LoVo (cell line): ENCODE measurements at places on chromosomes 11 and 22.

DNA sequence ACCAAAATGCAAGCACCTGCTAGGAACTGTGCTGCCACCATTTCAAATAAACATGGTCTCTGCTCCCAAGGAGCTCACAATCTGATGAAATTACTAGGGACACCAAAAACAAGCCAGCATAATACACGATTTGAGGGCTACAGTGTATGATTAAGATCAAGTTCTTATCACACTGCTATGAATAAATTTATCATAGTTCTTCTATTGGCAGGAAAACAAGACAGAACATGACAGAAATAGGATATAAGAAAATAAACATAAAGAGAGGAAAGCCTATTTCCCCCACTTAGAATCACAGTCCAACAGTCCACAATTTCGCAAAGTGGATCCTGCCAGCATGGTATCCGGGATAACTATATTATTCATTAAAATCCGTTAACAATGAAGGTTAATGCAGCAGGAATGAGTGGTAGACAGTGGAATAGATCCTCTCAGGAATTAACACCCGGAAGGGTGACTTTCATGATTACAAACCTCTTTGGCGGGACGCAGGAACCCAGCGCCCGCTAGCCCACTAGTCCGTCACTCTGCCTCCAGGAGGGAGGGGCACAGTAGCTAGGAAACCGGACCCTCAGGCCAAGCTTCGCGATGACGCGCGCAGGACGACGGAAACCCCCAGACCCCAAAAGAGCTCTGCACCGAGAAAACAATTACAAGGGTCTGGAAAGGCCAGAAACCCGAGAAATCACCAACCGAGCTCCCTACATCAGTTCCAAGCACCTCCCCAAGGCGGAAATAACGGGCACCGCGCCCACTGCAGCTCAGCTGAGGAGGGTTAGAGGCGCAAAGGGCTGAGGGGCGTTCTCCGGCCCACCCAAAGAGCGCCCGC is 607 bp downstream of the CCDC82 start:
- DNase-seq: peak; percentile 19

- DNase-seq: no peak
Measured at GRCh38 chr22:20725987-20726558, 47.8 kb upstream of the SERPIND1 start.

- DNase-seq: peak; percentile 53
Measured at GRCh38 chr11:12182676-12183541, 72.5 kb downstream of the MICAL2 start.

GRCh38 chr11:12768726-12769673 is 94.8 kb downstream of the TEAD1 start:
- DNase-seq: no peak

- DNase-seq: no peak
Measured at GRCh38 chr11:102886999-102887398, 12.2 kb upstream of the MMP12 start.

DNA sequence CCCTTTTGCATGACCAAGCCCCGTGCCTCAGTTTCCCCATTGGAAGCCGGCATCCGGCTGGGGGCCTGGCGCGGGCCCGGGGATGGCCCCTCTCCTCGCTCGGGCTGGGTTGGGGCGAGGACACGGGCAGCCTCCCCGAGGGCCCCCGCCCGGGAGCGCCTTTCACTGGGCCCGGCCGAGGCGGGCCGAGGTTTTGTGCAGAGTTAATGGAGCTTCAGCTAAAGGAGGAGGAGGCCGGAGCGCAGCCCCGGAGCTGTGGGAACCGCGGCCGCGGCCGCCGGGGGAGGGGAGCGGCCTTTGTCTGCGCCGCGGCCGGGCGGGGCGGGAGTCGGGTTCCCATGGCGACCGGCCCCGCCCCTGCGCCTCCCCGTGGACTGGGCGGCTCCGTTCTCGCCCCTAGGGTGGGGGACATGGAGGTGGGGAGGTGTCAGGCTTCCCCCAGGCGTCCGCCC is 1.4 kb upstream of the MAPK11 start:
- peak; percentile 67 for DNase-seq

GRCh38 chr11:83643115-83643514 is 356.9 kb upstream of the CCDC90B start:
- no peak for DNase-seq
